CD4-positive, alpha-beta T cell treated with Interleukin-6 at 100 ng/mL for 8 hours (primary cell): ENCODE measurements at places on chromosomes 2 and 18.

GRCh38 chr2:81445176-81445575, 1140.6 kb upstream of the LRRTM1 start:
- DNase-seq: no peak

GRCh38 chr18:62617793-62618591, 95.2 kb downstream of the ZCCHC2 start:
- DNase-seq: no peak

GRCh38 chr18:55346961-55347740, 240.8 kb downstream of the TCF4 start:
- DNase-seq: no peak

GRCh38 chr2:11534746-11535484, 1.1 kb downstream of the GREB1 start:
- no peak for DNase-seq

DNA sequence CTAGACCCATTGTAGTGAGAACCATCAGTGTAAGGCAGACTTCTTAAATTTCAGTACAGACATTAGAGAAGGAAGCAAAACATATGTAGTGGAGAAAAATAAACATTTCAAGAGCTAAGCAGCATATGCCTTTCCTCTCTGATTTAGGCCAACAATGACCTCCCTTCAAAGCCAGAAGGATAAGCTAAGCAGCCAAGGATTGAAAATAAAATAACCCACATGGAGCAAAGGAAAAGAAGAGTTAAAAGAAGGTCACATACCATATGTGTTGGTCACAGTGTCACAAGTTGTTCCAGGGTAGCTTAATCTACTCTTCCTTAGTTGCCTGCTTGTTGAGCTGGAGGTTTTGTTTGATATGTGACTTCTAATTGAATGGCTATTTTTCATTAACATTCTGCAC, 15.6 kb upstream of the LAMA1 start:
- DNase-seq: no peak

GRCh38 chr2:185373229-185373628, 365.4 kb upstream of the FSIP2 start:
- DNase-seq: no peak

DNA sequence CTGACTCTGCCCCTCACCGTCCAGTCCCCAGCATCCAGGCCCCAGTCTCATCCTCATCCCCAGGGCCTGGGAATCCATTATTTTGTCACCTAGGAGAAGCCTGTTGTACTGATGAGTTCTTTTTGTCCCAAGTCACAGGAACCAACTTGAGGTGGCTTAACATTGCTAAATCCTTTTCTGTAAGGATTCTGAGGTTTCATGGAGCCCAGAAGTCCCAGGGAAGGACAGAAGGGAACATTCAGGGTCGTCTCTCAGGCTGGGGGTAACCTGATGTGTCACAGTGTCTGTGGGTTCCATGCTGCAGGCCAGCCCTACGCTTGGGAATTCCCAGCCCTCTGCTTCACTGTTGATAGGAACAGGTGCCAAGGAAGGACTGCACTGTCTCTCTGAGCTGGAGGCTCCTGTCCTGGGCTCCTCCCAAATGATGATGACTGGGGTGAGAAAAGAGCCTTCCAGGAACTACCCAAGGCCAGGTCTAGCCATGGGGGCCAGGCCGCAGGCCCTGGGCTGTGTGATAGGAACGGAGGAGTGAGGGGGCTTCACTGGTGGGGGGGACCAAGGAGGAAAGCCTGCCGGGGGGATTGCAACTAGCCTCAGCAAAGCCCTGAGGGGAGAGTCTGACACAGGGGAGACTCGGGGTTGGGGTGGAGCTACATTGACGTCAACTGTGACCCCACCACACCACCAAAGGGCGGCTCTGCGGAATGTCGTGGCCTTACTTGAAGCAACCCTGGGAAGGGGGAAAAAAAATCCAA, 145.7 kb downstream of the SMAD7 start:
- DNase-seq: no peak

- peak; percentile 16 for DNase-seq
Measured at GRCh38 chr2:950080-950966, at the start of gene SNTG2. SNTG2 (plus strand) TSS chr2:950849; CDS start chr2:950997, 148 bp downstream.

GRCh38 chr2:43218702-43219382, 7.6 kb downstream of the ZFP36L2 start:
- DNase-seq: peak; percentile 90

GRCh38 chr18:56233595-56233994, 404.8 kb downstream of the TXNL1 start:
- no peak for DNase-seq
